ENCODE measurements at places on chromosomes 6 and 20.

DNA sequence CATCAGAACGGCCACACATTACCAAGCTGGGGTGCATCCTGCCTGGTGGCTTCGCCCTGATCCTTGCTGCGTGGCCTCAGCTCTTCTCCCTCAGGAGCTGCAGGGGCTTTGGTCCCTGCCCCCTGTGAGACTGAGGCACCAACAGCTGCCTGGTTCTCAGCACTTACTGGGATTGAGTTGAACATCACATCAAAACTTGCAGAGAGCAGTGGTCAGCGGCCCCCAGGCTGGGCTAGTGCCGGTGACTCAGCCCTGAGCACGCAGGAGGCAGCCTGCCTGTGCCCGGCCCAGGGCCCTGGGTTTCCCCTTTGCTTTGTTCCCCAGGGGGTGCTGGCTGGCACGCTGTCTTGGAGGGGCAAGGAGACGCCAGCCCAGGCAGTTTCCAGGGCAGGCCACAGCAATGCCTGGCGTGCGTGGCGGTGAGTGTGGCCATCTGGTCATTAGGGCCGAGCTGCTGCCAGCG, 63.3 kb downstream of the DLL1 start:
- DNase-seq, result no peak

DNA sequence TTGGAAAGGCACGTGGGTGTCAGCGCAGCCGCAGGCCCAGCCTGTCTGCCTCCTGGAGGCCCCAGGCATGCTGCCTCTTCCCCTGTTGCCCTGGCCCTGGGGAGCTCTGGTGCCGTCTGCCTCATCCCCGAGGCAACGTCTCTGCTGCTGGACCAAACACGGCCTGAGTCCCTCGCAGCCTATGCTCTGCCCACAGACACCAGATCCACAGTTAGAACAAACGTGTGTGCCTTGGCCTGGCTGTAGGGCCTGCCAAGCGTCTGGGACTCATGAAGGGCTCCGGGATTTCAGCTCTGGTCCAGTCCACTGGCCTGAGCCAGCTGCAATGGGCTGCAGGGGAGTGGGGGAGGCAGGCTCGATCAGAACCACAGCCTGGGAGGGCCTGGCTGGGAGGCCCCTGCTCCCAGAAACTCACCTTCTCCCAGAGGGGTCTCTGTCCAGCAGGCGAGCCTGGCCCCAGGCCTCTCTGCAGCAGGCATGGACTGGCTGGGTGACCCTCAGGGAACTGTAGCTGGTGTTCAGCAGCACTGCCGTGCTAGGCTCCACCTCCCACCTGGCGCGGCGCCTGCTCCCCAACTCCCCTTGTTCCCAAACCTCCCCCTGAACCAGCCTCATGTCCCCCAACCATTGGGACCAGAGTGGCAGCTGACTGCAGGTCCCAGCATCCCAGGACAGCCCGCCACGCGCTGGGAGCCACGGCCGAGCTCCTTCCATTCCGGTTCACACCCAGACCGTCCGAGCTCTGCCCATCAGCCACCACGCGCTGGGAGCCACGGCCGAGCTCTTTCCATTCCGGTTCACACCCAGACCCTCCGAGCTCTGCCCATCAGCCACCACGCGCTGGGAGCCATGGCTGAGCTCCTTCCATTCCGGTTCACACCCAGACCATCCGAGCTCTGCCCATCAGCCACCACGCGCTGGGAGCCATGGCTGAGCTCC, 197.0 kb downstream of the DLL1 start:
- peak; percentile 10 for DNase-seq

- no peak for DNase-seq
Observed at GRCh38 chr6:97392735-97393134, 109.7 kb upstream of the MMS22L start.

DNA sequence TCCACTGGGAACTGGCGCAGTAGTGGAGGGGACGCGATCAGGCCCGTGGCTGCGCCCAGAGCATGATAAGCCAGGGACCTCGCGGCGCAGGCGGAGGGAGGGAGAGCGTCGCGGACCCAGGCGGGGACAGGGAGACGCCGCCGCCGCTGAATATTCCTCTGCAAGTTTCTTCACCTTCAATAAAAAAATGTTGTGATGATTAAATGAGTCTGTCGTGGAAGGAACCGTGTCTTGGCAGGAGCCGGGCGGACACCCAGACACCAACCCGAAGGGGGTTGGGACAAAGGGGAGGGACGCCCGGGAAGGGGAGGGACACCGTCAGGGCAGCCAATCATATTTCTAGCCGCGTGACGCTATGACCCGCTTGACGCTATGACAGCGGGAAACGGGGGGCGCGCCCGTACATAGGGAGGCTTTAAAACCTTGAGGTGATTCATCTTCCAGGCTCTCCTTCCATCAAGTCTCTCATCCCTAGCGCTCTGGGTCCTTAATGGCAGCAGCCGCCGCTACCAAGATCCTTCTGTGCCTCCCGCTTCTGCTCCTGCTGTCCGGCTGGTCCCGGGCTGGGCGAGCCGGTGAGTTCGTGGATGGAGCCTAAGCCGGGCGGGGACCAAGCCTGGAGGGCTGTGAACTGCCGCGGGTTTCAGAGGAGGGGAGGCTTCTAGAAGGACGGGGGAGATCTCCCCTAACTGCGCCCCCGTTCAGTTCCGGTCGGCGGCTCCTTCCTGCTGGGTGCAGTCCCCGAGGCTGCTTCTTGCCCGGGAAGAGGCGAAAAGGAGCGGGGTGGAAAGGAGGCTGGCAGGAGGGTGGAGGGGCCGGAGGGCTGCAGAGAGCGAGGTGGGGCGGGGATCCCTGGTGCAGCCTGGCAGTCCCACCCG, at the start of gene ULBP2:
Gene ULBP2, plus strand, starts transcription at position 432 of the 878 bp plus-strand sequence. Its CDS starts 59 bp downstream, at position 491.
- DNase-seq, result peak; percentile 88

DNA sequence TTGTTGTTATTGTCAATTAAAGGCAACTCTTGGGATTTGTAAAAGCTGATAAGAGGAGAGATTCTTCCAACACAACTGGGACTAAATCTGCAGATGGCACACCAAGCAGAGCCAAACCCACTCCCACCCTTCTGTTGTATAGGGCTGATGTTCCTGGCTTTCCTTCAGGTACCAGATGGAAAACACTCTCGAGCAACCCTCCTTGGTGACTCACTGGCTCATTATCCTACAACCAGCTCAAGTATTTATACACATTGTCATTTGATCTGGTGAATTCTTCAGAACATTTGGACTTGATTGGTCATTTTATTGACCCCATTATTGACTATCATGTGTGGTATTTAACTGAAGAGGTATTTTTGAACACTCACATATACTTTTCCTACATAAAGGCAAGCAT, 190.3 kb upstream of the PCSK2 start:
- DNase-seq, result peak; percentile 93

GRCh38 chr6:154298297-154298696, 58.3 kb downstream of the IPCEF1 start:
- no peak for DNase-seq

DNA sequence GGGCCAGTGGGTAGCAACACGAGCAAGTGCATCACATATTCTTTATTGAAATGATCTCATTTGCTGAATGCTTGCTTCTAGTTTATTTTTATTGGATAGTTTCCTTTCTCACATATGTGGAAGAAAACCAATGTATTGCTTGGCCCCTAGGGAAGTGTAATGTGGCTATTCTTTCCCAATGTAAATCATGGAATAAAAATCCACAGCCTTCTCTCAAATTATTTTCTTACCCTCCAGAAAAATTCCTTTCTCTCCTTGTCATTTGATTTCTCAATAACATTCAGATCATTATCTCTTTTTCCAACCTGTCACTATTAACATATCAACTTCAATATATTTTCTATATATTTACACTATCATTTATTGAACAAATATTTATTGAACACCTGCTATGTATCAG, 51.9 kb upstream of the PTPRK start:
- DNase-seq, result no peak

GRCh38 chr20:41939659-41940058, 321.5 kb upstream of the CHD6 start:
- no peak for DNase-seq

DNA sequence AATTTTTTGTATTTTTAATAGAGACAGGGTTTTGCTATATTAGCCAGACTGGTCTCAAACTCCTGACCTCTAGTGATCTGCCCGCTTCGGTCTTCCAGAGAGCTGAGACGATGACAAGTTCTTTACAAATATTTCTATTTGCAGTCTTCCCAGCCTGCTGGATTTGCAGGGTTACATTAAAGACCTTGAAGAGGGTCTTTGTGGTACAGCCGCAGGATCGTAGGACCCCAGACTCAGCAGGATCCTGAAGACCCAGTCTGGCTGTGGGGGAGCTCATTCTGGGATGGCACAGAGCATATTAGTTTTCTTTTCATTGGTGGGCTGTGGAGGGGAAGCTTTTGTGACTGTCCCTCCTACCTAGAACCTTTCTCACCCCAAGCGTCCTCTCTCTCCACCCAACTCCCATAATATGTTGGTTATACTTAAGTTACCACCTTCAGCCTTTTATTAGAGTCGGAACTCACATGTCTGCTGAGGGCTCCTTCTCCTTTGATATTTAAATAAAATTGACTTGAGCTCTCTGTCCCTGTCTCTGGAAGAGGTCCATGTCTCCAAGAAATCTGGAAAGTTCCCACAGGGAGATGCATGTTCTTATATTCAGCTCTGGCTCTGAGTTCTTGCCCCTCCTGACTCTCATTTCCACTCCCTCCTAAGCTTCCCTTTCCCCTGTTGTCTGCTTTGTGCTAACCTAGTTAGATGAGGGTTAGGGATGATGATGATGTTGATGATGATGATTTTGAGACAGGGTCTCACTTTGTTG, 72.0 kb downstream of the TIAM2 start:
- DNase-seq, result no peak

- peak; percentile 4 for DNase-seq
Observed at GRCh38 chr6:39958947-39959346, 24.7 kb upstream of the MOCS1 start.

GRCh38 chr6:91293395-91293794, 706.5 kb upstream of the MAP3K7 start:
- no peak for DNase-seq

GRCh38 chr6:130708338-130708737, 118.9 kb upstream of the SMLR1 start:
- peak; percentile 29 for DNase-seq

GRCh38 chr20:63024573-63025392, 18.0 kb upstream of the BHLHE23 start:
- no peak for DNase-seq

GRCh38 chr6:45375449-45375848, 2.3 kb downstream of the SUPT3H start:
- DNase-seq, result no peak

DNA sequence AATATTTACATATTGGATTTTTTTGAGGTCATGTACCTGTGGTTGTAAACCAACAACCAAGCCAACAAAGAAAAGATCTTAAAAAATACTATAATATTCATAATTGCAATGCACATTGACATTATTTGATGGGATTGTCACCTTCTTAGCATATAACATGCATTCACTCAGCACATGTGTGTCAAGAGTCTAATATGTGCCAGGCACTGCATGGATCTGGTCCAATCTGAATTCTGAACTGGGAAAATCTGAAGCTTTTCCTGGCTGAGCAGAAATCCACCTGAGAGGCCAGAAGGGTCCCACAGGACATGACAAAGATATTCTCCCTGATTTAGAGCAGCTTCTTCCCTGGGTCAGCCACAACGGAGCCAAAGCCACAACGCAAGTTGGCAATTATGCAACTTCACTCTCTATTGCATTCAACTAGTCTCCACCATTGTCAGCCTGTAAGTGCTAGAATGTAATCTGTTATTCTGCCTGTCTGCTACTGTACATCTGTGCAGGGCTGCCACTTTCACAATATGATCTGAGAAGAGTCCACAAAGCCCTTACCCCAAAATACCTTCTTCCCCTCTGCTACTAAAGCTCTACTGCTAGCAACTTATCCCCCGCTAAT, 17.0 kb upstream of the DDO start:
- DNase-seq, result no peak

GRCh38 chr6:111338843-111339242, 144.2 kb downstream of the REV3L start:
- no peak for DNase-seq

GRCh38 chr20:48629960-48630315, 197.9 kb downstream of the PREX1 start:
- DNase-seq, result no peak

DNA sequence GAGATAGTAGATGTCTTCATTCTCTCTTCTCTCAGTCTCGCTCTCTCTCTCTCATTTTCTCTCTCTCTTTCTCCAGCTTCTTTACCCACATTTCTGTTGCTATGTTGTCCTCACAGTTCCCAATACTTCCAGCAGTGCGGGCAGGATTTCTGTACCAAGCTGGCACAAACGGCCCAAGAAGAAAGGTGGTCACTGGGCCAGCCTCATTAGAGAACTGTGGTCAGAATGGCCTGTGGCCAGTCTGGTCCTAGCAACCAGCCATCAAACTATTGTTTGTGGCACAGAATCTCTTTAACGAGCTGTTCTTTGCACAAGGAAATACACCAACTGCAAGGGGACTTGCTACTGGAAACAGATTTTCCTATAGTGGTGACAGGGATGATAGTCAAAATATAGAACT, 81.3 kb downstream of the SEL1L2 start:
- no peak for DNase-seq

DNA sequence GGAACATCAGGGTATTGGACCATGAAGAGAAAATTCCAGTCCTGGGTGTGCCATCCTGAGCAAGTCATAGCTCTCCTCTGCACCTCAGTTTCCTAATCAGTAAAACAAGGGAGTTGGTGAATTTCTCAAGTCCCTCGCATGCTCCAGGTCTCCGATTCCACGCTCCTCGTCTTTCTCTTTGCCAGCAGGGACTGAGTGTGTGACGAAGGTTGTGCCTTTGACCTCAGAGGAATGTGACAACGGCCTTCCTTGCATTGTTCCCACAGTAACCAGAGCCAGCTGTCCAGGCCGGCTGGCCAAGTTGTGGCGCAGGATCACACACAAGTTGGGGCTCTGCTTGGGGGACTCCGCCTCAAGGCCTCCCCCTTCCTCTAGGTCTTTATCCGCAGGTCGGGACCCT, 217.3 kb downstream of the ATXN1 start:
- no peak for DNase-seq

DNA sequence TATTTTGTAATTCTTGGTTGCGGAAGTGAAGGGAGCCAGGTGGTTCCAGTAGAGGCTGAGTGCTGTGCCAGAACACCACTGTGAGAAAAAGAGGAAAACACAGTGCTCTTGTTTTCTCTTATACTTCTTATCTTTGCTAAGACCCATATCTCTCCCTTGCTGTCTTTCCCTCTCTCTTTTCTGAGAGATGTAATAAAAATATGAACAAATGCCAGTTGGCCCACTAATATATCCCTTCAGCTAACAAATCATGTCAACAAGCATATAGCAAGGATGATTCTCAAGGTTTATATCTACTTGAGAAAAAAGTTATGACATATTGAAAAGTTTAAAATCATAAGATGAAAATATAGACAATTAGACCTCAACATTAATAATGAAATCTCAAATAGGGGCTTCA, 758.3 kb downstream of the HDGFL1 start:
- DNase-seq, result no peak

GRCh38 chr6:128029826-128030225, 129.0 kb upstream of the THEMIS start:
- DNase-seq, result no peak

GRCh38 chr6:116476002-116476678, 15.0 kb downstream of the CALHM6 start:
- peak; percentile 8 for DNase-seq

DNA sequence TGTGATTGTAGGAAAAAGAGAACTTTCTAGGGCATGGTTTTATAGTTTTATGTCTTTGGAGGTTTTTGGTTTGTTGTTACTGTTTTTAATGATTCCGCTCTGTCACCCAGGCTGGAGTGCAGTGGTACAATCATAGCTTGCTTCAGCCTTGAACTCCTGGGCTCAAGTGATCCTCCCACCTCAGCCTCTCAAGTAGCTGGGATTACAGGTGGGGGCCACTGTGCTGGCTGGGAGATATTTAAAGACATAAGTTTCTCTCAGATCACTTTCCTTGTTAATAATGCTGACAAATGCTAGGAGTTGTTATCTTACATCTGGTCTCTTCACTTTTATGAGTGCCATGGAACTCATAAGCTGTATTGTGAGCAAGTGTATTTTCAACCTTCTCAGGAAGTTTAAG, 116.3 kb downstream of the SCAF8 start:
- DNase-seq, result no peak
